Adrenal gland (tissue), 19 donors: ENCODE measurements at places on chromosomes 11 and 22. TPM values are rescaled to one million over a fixed set of nuclear protein-coding genes. Genes with fewer than 3 reads are reported as not detected.

Gene FUT4
- 4.8 TPM for total RNA-seq

Gene C2CD2L
- 4.5 TPM for total RNA-seq

GRCh38 chr11:10575346-10576034, 7.0 kb upstream of the LYVE1 start:
- DNase-seq: no peak

DNA sequence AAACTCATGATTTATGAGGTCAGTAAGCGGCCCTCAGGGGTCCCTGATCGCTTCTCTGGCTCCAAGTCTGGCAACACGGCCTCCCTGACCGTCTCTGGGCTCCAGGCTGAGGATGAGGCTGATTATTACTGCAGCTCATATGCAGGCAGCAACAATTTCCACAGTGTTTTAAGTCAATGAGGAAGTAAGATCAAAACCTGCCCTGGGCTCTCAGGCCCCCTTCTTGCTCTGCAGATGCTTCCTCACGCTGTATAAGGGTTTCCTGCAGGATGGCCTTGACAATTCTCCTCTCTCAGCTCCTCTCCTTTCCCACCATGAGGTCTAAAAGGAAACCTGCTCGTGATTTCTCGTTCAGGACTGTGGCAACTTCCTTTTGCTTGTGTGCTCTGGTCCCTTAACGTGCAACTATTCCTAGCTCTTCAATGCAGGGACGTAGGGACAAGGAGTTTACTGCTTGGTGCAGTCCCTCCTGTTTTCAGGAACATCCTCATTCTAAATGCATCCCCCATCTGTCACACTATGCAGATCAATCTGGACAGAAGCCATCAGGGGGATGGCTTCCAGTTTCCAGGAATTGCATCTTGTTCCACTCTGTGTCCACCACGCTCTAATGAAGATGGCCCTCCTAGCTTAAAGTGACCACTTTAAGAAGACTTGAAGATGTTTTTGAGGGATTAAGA, 64.3 kb upstream of the IGLL5 start:
- DNase-seq: no peak

DNA sequence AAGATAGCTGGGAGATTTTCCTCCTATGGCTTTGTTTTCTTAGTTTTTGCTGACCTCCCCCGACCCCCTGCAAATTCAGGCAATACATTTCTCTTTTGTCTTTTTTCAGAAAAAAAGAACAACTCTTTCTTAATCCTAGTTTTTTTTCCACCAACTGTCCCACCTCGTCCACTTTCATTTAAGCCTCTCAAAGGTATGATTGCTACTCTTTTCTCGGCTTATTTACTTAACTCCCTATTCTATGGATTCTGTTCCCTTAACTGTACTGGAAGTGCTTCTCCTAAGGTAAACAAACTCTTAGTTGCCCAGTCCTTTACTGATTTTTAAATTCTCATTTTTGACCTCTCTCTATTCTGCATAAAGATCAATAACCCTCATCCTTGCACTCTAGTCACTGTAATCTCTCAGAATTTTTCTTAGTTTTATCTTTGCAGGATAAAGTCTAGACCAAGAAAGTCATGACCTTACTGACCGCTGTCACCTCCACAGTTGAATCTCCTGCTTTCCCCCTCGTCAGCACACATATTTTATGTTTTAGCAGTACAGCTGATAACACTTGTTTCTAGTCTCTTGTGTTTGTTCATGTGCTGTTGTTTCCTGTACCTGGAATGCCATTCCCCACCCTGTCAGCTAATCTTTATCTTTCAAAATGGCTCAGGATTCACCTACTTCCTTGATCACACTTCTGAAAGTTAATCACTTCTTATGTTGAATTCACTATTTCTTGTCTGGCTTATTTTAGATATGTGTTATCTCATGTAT, 14.9 kb downstream of the TBCEL start:
- DNase-seq: no peak

- DNase-seq: no peak
These were observed 32.2 kb downstream of the CYTH4 start for GRCh38 chr22:37314315-37315074.

Gene PRR33
- 0.11 TPM for total RNA-seq
